ENCODE measurements at places on chromosomes 3 and 15.

DNA sequence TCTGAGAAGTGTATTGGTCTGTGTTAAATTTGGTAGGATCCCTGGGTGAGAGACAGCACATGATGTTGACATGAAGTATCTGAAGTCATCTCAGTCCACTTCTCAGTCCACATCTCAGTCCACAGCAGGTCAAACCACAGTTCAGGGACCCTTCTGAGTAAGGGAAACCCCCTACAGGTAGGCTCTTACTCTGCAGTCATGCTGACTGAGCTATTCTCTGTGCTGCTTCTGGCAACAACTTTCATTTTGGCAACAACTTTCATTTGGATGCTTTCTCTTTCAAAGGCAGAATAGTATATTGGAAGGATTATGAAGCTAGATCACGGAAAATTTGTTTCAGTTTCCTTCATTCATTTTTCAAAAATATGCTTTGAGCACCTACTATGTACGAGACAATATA, 178.2 kb upstream of the GOLIM4 start:
- DNase-seq = no peak

DNA sequence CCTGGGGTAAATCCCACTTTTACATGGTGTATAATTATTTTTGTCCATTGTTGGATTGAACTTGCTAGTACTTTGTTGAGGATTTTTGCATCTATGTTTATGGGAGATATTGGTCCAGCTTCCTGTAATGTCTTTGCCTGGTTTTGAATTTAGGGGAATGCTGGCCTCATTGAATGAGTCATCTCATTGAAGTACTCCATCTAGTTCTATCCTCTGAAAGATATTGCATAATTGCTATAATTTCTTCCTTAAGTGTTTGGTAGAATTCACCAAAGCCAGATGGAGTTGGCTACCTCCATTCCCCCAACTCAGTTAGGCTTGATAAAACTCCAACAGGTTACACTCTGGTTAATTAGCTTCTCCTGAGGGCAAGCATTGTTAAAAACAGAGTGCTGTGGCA, 237.4 kb upstream of the TGFBR2 start:
- no peak for DNase-seq

DNA sequence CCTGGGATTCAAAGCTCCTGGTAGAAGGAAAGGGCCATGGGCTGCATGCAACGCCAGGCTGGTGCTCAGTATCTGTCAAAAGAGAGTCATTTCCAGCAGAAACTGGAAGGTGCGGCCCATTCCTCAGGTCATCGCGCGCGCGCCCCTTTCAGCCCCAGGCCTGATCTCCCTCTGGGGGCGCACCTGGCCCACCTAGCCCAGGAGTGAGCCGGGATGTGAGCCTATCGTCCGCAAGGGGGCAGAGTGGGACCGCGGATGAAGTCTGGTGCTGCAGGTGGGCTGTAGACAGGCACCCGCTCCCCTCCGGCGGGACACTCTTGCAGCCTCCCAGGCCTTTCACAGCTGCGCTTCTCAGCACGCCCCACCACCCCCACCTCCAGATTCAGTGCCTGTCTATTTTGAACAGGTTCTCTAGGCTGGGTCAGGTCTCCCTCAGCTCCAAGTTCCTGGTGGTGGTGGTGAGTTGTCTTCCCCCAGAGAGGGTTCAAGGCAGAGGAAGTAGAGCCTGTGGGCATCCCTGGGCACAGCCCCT, 5.8 kb upstream of the RPL29 start:
- DNase-seq = peak; percentile 42

- DNase-seq = no peak
Observed at GRCh38 chr3:155065537-155065936, 14.6 kb upstream of the MME start.

DNA sequence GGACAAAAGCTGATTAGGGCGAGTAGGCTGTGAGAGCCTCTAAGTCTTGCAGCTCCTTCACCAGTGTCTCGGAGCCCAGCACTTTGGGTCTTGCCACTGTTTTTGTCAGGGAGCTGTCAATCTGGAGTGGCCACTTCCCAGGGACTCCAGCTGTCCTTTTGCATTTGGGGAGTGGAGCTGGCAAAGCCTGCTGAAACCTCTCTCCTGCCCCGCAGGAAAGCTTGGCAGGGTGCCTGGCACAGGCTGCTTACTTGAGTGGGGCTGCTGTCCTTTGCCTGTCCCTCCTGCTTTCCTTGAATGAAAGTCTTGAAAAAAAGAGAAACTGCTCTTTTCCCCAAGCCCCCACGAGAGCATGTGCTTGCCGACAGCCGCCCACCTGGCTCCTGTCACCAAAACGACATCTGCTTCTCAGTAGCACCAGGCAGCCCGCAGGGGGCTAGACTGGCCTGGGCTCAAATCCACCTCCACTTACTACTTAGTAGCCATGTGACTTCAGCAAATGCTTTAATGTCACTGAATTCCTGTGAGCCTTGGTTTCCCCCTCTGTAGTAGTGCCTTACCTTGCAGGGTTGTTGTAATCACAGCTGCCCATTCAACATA, 13.7 kb downstream of the USP13 start:
- DNase-seq = no peak

- DNase-seq = no peak
Observed at GRCh38 chr15:39593656-39594445, 13.0 kb downstream of the THBS1 start.

DNA sequence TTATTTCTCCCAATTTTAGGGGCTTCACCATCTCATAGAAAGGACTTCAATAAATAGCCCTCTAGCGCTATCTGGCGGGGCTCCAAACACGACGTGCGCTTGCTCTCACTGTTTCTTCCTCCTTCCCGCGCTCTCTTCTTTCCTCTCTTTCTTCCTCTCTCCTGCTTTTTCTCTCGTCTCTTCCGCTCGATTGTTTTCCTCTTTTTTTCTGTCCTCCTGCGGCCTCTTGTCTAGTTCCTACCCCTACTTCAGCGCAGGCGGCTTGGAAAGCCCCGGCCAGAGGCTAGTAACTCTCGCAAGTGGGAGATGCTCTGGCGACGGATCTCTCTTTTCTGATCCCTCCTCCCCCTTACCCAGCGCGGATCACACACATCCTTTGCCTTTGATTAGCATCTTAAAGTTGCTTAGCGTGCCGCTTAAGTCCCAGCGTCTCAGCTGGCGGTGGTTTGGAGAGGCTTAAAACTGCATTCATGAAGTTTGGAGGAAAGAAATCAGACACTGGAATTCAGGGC, 6.2 kb upstream of the MEIS2 start:
- DNase-seq = no peak

DNA sequence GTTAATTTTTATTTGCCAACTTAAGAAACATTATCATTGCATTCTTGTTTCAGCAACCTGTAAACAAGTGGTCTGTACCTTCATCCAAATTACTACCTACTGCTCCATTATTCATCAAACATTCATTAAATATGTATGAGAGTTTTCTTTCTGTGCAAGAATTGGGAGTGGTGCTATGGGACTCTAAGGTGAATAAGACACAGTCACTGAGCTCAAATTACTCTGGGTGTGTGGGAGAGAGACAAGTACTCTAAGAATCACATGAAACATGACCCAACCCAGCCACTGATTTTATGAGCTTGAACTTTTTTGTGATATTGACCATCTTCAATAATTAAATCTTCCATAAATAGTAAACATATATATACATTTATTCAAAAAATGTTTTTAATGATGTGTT, 227.2 kb upstream of the TP63 start:
- no peak for DNase-seq

GRCh38 chr3:134334231-134334900, 39.9 kb downstream of the AMOTL2 start:
- no peak for DNase-seq

GRCh38 chr3:179189759-179190158, 41.6 kb downstream of the PIK3CA start:
- DNase-seq = no peak
